ENCODE measurements at places on chromosomes 13 and 19. TPM values are rescaled to one million over a fixed set of nuclear protein-coding genes. Genes with fewer than 3 reads are reported as not detected.

FUT1 gene
- total RNA-seq: 14.7 TPM

GRCh38 chr19:1244693-1245451, 3.3 kb downstream of the ATP5F1D start:
- H3K4me1 ChIP-seq: peaks cover 10% of the 10 kb centered on the region
- peaks cover 25% of the 10 kb centered on the region for H3K36me3 ChIP-seq
- H3K4me3 ChIP-seq: peak overlapping the region; percentile 70

- H3K27ac ChIP-seq: peak overlapping the region; percentile 89
- peaks cover 9% of the 10 kb centered on the region for H3K4me1 ChIP-seq
- H3K4me3 ChIP-seq: peak overlapping the region; percentile 98
- peaks cover 40% of the 10 kb centered on the region for H3K36me3 ChIP-seq
- H3K27me3 ChIP-seq: no peaks in the 10 kb centered on the region
These were observed 2.4 kb downstream of the GADD45B start for GRCh38 chr19:2478278-2478755.

SLC25A41 gene
- not detected for total RNA-seq

DNA sequence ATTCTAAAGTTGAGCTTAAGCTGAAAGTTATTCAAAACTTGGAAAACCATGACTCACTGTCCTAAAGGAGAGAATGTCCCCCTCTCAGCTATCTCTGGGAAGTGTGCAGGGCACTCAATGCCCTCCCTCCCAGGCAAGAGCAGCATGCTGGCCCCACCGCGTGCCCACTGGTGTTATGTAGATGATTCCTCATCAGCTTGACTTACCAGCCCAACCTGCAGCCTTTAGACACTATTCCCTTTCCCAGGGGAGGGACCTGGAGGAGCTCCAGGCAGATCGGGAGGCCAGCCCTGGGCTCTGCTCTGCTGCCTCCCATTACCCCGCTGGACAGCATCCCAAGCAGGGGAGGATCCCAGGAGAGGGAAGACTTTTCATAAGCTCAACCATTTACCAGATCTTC, 124.6 kb downstream of the FGF14 start:
- H3K27ac ChIP-seq: no peak overlapping the region
- DNase-seq: no peak
- H3K4me3 ChIP-seq: no peak overlapping the region
- H3K27me3 ChIP-seq: no peaks in the 10 kb centered on the region

NEK5 gene
- total RNA-seq: 0.21 TPM

SCGB2B2 gene
- not detected for total RNA-seq

DNA sequence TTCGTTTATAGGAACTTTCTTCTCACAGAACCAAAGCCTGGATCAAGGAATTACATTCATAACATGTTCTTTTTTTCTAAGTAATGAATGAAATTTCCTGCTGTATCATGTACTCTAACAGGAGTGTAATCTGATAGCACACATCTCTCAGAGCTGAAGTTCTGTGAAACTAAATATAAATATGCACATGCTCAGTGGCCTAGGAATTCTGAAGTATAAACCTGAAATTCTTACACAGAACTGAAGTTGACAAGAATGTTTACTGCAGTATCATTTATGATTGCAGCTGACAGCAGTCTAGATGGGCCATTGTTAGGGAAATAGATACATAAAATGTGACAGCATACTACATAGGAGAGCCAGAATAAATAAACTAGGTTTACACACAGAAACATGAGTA, 54.5 kb downstream of the USP12 start:
- DNase-seq: no peak
- H3K4me1 ChIP-seq: peaks cover 10% of the 10 kb centered on the region
- no peak overlapping the region for H3K27ac ChIP-seq
- no peak overlapping the region for H3K4me3 ChIP-seq
- peaks cover 9% of the 10 kb centered on the region for H3K36me3 ChIP-seq

- H3K4me3 ChIP-seq: no peak overlapping the region
- no peaks in the 10 kb centered on the region for H3K36me3 ChIP-seq
- H3K27ac ChIP-seq: no peak overlapping the region
- no peaks in the 10 kb centered on the region for H3K4me1 ChIP-seq
These were observed 1395.8 kb downstream of the EFNB2 start for GRCh38 chr13:105139380-105140285.

SLC10A2 gene
- total RNA-seq: not detected

DNA sequence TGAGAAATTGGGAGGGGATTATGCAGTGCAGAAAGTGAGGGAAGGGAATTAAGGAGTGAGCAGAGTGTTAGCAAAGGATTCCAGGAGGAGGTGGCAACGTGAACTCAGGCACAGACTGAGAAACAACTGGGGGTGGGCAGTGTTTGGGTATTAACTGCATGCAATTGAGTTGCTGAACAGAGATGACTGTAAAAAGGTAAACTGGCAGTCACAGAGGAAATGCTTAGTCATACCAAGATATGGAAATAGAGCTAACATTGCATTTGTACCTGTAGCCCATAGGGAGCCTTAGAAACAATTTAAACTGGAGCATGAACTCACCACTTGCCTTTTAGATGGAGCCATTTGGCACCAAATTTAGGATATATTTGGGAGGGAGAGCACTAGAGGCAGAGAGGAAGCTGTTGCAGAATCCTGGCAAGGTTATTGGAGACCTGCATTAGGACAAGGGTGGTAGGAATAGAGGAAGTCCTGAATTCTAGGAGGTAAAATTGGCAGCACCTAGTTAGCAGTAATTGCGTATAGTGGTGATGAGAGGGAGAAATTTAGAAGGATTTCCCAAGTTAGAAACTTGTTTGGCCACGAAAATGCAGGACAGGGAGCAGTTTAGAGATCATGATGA, 100.6 kb upstream of the FRY start:
- no peak overlapping the region for H3K4me3 ChIP-seq
- no peaks in the 10 kb centered on the region for H3K4me1 ChIP-seq

IGFL2 gene
- total RNA-seq: 1.3 TPM

DNA sequence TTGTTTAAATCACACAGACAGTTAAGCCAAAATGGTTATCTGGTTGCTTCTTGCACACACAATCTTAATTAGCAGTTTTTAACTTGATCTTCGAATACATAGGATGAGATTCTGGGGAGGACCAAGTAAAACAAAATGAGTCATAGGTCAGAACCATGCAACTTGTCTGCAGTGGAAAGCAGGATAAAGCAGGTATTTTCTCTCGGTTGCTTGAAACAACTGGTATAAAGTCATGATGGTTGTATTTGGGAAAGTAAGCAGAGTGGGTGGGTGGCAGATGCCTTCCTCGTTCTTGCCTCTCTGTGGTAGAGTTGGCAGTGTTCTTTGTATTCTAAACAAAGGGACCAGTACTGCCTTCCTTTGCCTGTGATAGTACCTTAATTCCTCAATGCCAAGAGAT, 167.0 kb downstream of the COG6 start:
- DNase-seq: peak; percentile 6
- no peaks in the 10 kb centered on the region for H3K27me3 ChIP-seq
- peaks cover 7% of the 10 kb centered on the region for H3K4me1 ChIP-seq

C1QTNF9B gene
- not detected for total RNA-seq

DNA sequence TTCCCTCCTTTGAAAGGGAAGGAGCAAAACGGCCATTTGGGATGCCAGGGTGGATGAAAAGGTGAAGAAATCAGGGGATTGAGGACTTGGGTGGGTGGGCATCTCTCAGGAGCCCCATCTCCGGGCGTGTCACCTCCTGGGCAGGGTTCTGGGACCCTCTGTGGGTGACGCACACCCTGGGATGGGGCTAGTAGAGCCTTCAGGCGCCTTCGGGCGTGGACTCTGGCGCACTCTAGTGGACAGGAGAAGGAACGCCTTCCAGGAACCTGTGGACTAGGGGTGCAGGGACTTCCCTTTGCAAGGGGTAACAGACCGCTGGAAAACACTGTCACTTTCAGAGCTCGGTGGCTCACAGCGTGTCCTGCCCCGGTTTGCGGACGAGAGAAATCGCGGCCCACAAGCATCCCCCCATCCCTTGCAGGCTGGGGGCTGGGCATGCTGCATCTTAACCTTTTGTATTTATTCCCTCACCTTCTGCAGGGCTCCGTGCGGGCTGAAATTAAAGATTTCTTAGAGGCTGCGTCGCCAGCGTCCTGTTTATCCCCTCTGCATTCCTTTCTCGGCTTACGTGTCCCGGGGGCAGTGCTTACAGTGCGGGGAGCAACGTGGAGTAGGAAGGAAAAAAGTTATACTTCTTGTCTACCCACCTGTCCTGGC, 15.2 kb upstream of the S1PR4 start:
- no peak overlapping the region for H3K27ac ChIP-seq
- H3K4me1 ChIP-seq: peaks cover 5% of the 10 kb centered on the region
- no peak overlapping the region for H3K4me3 ChIP-seq
- H3K27me3 ChIP-seq: no peaks in the 10 kb centered on the region
- peaks cover 69% of the 10 kb centered on the region for H3K36me3 ChIP-seq

C19orf85 gene
- total RNA-seq: 0.23 TPM

BRSK1 gene
- 5.1 TPM for total RNA-seq

DNA sequence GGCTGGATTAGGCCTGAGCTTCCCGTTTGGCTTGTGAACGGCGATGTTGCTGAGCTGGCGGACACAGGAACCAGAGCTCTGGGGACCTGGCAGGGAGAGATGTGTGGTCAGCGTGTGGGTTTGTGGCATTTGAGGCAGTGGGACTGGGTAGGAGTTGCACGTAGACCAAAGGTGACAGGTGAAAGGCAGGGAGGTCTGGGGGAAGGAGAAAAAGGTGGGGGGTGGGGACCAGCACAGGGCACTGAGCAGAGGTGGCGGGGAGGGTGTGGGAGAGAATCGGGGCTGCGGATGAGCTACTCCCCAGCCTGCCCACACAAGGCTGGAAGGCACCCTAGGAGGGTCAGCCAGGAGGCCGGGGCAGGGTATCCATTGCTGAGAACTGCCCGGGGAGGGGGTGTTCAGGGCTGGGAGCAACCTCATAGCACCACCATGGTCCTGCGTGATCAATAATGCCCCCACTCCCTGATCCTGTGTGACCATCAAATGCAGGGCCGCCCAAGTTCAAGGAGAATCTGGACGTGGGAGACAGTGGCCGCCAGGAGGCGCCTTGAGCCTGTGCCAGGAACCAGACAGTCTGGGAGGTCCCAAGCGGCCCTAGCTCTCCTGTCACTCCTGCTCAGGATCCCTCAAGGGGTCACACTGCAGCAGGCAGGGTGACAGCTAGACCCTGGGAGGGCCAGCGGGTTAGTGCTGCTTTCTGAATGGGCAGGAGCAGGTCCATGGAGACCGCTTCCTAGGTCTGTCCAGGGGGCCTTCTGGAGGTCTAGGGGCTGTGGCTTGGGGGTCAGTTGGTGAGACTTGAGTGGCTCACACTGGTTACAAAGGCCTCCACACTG, 12.8 kb upstream of the SELENOW start:
- no peaks in the 10 kb centered on the region for H3K36me3 ChIP-seq
- H3K4me3 ChIP-seq: no peak overlapping the region
- no peaks in the 10 kb centered on the region for H3K4me1 ChIP-seq
- DNase-seq: peak; percentile 69

DNA sequence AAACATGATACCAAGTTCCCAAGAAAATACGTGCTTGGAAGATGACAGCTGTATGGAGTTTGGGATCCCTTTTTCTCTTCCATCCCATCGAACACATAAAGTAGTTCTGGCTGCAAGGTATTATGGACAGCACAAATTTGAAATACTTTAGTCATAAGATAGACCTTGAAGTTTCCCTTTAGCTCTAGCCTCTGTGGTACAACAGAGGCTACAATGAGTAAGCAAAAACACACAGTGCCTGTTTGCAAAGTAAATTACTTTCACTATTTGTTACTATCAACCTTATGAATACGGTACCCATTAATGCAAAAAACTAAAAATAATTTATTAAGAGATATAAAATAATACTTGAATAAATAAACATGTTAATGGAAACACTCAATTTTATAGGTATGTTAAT, 21.0 kb upstream of the LRCH1 start:
- peaks cover 26% of the 10 kb centered on the region for H3K27me3 ChIP-seq
- no peak for DNase-seq
- no peak overlapping the region for H3K4me3 ChIP-seq
- H3K4me1 ChIP-seq: peaks cover 7% of the 10 kb centered on the region
- H3K27ac ChIP-seq: no peak overlapping the region
- H3K36me3 ChIP-seq: no peaks in the 10 kb centered on the region

GRCh38 chr19:31347828-31348392, 1.3 kb downstream of the TSHZ3 start:
- no peaks in the 10 kb centered on the region for H3K27me3 ChIP-seq
- H3K27ac ChIP-seq: no peak overlapping the region
- H3K36me3 ChIP-seq: peaks cover 12% of the 10 kb centered on the region
- H3K4me3 ChIP-seq: no peak overlapping the region

STARD13 gene
- 31.9 TPM for total RNA-seq

GRCh38 chr19:14495672-14496028, 277 bp downstream of the GIPC1 start:
- H3K27me3 ChIP-seq: no peaks in the 10 kb centered on the region
- H3K4me3 ChIP-seq: peak overlapping the region; percentile 76
- peaks cover 24% of the 10 kb centered on the region for H3K36me3 ChIP-seq
- no peak for DNase-seq

GRCh38 chr13:30429721-30430694, 7.7 kb downstream of the UBE2L5 start:
- H3K36me3 ChIP-seq: no peaks in the 10 kb centered on the region
- H3K4me1 ChIP-seq: peaks cover 13% of the 10 kb centered on the region
- H3K27me3 ChIP-seq: no peaks in the 10 kb centered on the region

- peak; percentile 64 for DNase-seq
- peak overlapping the region; percentile 21 for H3K27ac ChIP-seq
- no peaks in the 10 kb centered on the region for H3K27me3 ChIP-seq
These were observed 31.9 kb upstream of the ZNF83 start for GRCh38 chr19:52670046-52670445.

- H3K27ac ChIP-seq: no peak overlapping the region
- no peaks in the 10 kb centered on the region for H3K36me3 ChIP-seq
- H3K27me3 ChIP-seq: no peaks in the 10 kb centered on the region
- no peak for DNase-seq
- H3K4me1 ChIP-seq: no peaks in the 10 kb centered on the region
- H3K4me3 ChIP-seq: no peak overlapping the region
These were observed 1774.6 kb upstream of the PCDH20 start for GRCh38 chr13:63190219-63190618.

DNA sequence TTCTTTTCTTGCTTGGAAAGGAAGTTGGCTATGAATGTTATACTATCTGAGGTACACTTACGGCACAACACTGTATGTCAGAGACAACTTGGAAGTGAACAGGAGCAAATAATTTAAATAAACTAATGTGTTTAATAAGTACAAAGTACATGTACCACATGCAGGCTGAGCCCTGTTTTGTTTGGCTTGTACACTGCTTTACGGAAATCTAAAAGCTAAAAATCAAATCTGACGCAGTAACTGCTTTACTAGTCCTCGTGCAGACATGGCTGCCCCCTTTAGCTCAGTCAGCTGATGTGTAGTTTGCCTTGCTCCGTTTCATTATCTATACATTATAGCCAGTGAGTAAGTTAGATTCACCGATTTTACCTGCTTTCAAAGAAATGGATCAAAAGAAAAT, 36.5 kb downstream of the TDRD3 start:
- H3K27me3 ChIP-seq: no peaks in the 10 kb centered on the region
- peaks cover 5% of the 10 kb centered on the region for H3K4me1 ChIP-seq
- no peak overlapping the region for H3K4me3 ChIP-seq
- no peak overlapping the region for H3K27ac ChIP-seq

Data from MCF 10A (cell line).